ENCODE measurements at places on chromosomes 5 and 9. TPM values are rescaled to one million over a fixed set of nuclear protein-coding genes. Genes with fewer than 3 reads are reported as not detected.

GRCh38 chr5:149073213-149073612 lies 10.4 kb upstream of the SH3TC2 start:
- no peak for DNase-seq

DNA sequence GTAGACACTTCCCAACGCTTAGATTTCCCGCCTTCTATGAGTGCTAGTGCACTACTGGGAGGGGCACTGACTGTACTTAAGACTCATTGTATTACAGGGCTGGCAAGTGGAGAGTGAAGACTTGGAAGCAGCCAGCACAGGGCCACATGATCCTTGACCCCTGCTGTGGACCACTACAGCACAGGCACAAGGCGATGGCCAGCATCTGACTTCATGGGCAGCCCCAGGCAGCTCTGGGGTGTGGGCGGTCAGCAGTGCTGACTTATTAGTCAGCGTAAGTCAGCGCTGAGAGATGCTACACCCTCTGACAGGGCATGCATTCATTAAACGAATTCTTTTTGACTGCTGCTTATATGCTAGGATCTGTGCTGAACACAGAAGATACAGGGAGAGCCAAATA lies 9.3 kb downstream of the SLC46A2 start:
- no peak for DNase-seq

- DNase-seq: no peak
Measured at GRCh38 chr9:24846248-24846912, 300.7 kb upstream of the IZUMO3 start.

DNA sequence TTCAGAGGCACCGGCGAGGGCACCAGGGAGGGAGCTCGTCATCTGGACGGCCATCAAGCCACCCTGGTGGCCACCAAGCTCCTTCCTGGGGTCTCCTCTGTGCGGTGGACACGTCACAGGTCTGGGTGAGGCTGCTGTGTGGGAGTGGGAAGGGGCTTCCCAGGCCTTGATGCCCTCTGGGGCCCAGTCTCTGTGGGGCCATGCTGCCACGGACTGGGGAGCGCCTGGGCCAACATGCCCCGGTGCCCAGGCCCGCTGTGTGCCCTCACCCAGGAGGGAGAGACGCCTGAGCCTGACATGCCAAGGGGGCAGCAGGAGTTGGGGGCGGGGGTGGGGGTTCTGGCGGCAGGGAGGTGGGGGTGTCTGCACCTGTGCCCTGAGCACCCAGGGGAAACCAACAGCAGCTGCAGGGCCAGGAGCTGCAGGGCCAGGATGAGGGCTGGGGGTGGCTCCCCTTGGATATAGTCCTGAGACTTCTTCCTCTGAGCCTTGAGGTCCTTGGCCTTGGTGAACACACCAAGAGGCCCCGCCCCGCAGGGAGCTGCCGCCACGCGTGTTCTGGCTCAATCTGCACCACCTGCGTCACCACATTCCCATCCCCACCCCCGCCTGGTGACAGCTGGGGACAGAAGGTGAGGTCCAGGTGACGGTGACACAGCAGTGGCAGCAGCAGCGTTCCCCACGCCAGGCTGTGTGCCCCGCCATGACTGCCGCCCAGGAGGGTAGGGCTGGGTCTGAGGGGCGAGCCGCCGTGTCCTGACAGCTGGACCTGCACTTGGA lies 15.3 kb upstream of the SEC16A start:
- DNase-seq: no peak

- DNase-seq: no peak
Measured at GRCh38 chr5:154627698-154628678, 127.2 kb upstream of the LARP1 start.

- DNase-seq: no peak
Measured at GRCh38 chr5:96873449-96873848, 2.9 kb upstream of the ERAP2 start.

DNA sequence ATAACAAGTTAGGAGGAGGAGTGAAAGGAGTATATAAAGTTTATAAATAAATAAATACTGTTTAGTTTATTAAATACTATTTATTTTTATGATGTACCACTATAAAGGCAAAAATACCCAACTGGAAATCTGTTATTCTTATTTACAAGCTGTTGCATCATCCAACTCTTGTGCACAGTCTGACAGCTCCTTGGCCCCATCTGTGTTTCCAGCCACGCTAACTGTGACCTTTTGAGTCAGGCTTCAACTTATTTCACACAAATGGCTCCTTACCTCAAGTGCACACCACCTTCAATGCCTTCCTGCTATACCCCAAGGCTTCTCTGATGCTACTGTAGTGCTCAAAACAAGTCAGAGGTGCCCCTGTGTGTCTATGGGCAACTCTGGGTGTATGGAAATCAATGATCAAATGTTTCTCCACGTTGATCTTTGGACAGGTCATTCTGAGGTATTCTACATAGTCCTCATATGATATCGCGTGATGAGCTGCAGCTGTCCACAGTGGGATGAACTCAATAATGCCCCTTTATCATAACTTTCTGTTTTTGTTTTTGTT lies 303.2 kb upstream of the GRAMD2B start:
- no peak for DNase-seq

- DNase-seq: no peak
Measured at GRCh38 chr5:179222246-179223017, 122.8 kb downstream of the ADAMTS2 start.

- DNase-seq: no peak
Measured at GRCh38 chr9:69223605-69224004, 49.5 kb downstream of the TJP2 start.

DNA sequence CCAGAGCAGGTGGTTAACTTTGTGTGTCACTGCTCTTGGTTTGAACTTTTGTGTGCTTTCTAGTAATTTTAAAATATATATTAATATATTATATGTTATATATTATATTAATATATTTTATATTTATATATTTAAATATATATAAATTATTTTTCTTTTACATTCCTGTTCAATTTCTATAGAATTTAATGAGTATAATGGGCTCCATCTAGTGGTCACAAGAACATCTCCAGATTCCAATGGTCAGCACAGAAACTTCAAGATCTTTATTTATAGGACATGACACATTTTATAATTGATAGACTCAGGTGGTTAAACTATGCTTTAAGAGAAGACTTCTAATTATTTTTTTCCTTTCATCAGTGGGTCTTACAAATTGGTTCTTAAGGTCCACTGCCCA lies 39.1 kb downstream of the COL23A1 start:
- DNase-seq: no peak

DNA sequence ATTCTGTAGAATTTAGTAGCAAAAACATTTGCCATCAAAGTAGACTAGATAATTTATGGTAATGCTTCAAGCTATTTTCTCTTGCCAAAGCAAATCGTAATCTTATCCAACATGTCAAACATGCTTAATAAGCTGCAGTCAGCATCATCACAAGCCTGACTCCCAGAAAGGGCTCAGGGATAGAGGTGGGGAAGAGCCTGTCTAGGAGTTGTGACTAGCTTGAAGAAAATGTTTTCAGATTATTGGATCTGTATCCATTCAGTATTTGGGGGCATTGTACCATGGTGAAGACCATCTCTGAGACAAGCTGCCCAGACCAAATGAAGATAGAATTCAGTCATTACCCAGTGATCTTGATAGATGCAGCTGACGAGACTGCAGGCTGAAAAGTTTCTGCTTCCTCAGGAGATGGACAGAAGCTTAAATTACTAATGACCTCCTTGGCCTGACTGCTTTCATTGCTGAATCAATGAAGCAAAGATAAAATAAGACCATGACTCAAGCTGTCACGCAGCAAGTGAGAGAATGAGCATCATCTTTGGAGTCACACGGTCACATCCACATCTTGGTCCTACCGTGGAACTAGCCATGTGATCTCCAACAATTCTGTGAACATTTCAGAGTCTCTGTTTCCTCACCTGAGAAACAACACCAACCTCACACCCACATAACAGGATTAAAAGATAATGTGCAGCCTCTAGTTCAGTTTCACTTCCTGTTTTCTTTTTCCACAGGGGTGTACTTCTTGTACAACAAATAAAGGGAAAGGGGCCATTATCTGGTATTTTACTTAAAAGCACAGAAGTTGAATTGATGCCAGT lies 9.4 kb downstream of the ERAP2 start:
- no peak for DNase-seq

GRCh38 chr5:107773479-107773878 lies 102.7 kb upstream of the EFNA5 start:
- DNase-seq: no peak

DNA sequence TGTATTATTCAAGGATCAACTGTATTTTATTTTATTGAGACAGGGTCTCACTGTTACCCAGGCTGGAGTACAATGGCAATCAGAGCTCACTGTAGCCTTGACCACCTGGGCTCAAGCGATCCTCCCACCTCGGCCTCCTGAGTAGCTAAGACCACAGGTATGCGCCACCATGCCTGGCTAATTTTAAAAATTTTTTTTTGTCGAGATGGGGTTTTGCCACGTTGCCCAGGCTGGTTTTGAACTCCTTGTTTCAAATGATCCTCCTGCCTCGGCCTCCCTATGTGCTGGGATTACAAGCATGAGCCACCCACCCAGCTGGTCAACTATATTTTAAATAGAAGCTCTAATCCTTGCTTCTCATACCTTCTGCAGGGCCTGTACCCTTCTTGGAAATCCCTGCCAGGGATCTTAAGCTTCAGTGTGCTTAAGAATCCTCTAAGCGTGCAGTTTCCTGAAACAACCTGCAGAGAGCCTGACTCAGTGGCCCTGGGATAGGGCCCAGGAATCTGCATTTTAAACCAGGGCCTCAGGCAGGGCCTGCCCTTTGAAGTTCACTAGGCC lies 2.9 kb downstream of the AKNA start:
- DNase-seq: no peak

DNA sequence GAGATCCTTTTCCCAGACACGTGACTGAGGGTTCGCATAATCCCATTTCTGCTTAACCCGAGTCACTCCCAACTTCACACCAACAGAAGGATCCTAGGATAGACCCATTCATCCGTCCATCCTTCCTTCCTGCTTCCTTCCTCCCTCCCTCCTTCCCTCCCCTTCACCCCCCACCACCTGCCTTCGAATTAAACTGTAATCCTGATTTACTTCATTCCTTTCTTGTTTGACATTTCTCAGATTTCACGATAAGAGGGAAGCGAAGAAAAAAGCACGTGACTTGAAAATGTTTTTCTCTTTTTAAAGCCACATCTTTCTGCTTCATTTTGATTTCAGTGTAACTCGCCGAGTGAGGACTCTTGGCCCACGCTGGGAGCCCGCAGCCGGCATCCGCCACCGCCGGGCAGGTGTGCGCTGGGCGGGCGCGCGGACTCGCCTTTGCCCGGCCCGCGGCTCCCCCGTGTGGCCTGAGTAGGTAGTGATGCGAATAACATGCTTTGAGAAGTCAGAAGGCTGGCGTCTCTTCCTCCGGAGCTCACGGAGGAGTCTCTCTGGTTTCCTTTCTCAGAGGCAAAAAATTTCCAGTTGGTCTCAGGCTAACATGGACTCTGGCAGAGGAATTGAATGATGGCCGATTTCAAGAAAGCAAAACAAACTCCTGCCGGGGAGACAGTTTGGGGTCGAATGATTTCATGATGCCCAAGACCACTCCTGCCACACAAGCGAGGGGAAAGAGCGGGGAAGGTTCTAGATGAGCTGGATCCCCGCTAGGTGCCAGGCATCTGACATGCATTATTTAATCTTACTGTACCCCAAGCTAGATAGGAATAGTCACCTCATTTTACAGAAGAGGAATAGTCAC lies 117.7 kb downstream of the SLC12A2 start:
- DNase-seq: peak; percentile 83

DNA sequence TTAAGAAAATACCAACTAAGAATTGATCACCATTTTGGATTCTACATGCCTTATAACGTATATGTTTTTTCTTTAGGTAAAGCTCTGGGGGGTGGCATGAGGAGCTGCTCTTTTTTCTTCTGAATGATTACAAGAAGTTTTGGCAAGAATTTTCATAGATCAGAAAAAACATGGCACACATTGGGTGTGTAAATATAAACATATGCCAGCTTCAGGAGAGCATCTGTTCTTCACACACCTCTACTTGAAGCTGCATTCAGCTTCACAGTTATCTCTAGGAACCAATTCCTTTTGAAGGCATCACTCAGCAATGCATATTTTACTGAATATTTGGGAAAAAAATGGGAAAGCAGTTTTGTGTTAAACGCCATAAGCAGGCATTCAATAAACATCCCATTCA lies 122.7 kb upstream of the GHR start:
- DNase-seq: no peak

DNA sequence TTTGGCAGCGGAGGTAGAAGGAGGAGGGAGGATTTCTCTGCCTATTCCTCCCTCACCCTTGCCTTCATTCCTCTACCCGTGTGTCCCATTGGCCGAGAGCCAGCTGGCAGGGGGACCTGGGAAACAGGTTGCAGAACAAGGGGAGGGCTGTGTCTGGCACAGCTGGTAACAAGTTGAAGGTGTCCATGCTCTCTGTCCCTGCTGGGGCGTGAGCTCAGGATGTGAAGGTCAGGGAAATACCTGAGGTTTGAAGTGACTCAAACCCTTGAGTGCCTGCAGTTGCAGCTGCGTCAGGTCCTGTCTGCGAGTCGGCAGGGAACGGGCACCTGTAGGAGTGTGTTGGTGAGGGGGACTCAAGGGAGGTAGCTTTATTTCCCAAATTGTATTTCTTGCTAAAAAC lies 16.2 kb downstream of the MIGA2 start:
- peak; percentile 52 for DNase-seq

- DNase-seq: peak; percentile 7
Measured at GRCh38 chr9:122340161-122340560, 30.7 kb upstream of the PTGS1 start.

DNA sequence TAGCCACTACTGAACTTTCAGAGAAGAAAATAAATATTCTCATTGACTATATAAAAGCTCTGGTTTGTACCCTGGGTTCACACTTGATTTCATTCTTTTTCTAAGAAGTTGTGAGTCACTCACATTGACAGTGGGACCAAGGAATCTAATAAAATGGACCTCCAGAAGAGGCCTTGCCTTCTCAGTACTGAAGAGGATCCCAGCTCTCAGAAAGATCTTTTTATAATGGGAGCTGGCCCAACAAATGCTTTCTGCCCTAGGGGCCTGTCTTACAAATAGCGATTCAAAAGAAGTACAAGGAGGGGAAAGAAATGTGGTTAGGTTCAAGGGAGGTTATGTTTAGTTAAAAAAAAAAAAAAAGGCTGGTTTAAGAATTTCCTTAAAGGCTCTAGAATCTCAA lies 237.9 kb downstream of the ISL1 start:
- no peak for DNase-seq

- DNase-seq: no peak
Measured at GRCh38 chr5:148372893-148373292, 10.9 kb upstream of the FBXO38 start.

GRCh38 chr5:31880449-31880848 lies 241.5 kb downstream of the PDZD2 start:
- no peak for DNase-seq

The PCDHB5 gene
- polyA plus RNA-seq: 4.5 TPM

The OR1L1 gene
- polyA plus RNA-seq: not detected

The EIF4E1B gene
- 0.37 TPM for polyA plus RNA-seq

The MAN2A1 gene
- 14.2 TPM for polyA plus RNA-seq

The ALDH7A1 gene
- polyA plus RNA-seq: 68.1 TPM

The LCN10 gene
- 2.4 TPM for polyA plus RNA-seq

The PALM2AKAP2 gene
- polyA plus RNA-seq: 0.07 TPM

The OLFM1 gene
- polyA plus RNA-seq: 33.8 TPM

The CTNND2 gene
- 1.3 TPM for polyA plus RNA-seq

The ZNF366 gene
- polyA plus RNA-seq: 2.2 TPM

The DMRTA1 gene
- polyA plus RNA-seq: 0.07 TPM

The KLHL3 gene
- polyA plus RNA-seq: 13.8 TPM

The SLC6A3 gene
- polyA plus RNA-seq: 0.10 TPM
